Stimulated activated CD4-positive, alpha-beta T cell treated with anti-CD3 and anti-CD28 coated beads, TNF-alpha, amount 100 ng/mL, for 24 hours (primary cell): ENCODE measurements at places on chromosomes 5 and 9.

GRCh38 chr9:126707083-126707482, 93.4 kb downstream of the LMX1B start:
- DNase-seq, result no peak

DNA sequence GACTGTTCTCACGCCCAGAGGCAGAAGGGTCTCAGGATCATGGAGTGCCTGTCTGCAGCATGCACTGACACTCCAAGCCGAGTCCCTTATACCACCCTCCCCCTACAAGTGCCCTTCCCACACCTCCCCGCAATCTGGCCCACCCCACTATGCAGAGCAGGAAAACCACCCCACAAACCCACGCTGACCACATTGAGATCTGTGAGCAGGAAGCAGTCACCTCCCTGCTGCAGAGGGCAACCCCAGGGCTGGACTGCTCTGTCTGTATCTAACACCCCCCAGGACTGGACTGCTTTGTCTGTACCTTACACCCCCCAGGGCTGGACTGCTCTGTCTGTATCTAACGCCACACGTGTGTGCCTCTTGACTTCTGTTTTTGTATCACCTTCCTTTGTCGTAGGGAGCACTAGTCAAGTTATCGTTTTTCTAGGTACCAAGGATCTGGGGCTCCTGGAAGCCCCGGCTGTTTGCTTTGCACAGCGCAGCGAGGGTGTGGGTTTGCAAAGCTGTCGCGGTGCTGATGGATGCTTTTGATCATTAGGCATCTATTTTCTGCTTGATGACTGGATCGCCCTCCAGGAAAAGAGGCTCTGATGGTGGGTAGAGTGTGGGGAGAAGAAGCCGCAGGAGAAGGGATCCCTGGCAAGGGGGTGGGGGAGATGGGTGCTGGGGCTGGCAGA, 21.5 kb downstream of the OLFM1 start:
- no peak for DNase-seq

DNA sequence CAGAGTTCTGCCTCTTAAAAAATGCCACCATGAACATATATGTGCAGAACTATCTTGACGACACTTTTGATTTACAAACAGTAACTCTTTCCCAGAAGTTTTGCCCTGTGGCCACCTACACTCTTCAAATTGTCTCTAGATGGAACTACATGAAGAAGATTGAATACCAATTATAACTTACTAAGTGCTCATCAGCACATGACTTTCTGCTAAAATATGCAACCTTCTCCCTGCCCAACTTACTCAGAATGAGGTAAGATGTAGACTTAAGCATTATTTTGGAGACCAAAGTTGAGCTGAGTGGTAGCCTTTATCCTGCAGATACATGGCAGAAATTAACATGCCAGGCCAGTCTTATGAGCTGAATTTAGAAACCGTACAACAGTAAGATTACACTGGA, 105.4 kb downstream of the SEMA5A start:
- DNase-seq, result no peak

GRCh38 chr5:10578293-10578665, 14.4 kb downstream of the ANKRD33B start:
- DNase-seq, result no peak

GRCh38 chr5:30069441-30070263, 1123.8 kb upstream of the CDH6 start:
- DNase-seq, result no peak

GRCh38 chr9:120941046-120941770, 14.6 kb upstream of the TRAF1 start:
- DNase-seq, result no peak

- DNase-seq, result no peak
These were observed 120.3 kb downstream of the INVS start for GRCh38 chr9:100219347-100219746.

GRCh38 chr5:55316837-55317236, 9.0 kb downstream of the MTREX start:
- no peak for DNase-seq

DNA sequence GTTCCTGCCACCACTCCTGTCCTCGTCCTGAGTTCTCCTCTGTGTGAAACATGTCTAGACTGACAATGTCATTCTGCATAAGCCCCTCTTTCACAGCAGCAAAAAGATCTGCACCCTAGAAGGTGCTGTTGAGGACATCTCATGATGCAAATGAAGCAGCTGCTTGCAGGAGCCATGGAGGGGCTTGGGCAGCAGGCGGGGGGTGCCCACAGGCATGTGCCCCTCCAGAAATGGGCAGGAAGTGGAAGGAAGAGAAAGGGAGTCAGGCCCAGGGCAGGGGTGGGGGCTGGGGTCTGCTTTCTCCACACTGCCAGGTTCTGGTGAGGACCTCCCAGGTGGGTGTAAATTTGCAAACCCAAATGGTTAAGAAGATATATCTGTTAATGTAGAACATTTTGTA, 54.5 kb upstream of the KCNMB1 start:
- no peak for DNase-seq

GRCh38 chr5:133420440-133421301, 191.7 kb downstream of the FSTL4 start:
- DNase-seq, result no peak

- DNase-seq, result no peak
These were observed 629.3 kb downstream of the ANXA1 start for GRCh38 chr9:73780916-73781315.

- DNase-seq, result no peak
These were observed 71.9 kb downstream of the MAP1B start for GRCh38 chr5:72179028-72179815.

GRCh38 chr9:88725300-88726019, 190.5 kb downstream of the NXNL2 start:
- no peak for DNase-seq

DNA sequence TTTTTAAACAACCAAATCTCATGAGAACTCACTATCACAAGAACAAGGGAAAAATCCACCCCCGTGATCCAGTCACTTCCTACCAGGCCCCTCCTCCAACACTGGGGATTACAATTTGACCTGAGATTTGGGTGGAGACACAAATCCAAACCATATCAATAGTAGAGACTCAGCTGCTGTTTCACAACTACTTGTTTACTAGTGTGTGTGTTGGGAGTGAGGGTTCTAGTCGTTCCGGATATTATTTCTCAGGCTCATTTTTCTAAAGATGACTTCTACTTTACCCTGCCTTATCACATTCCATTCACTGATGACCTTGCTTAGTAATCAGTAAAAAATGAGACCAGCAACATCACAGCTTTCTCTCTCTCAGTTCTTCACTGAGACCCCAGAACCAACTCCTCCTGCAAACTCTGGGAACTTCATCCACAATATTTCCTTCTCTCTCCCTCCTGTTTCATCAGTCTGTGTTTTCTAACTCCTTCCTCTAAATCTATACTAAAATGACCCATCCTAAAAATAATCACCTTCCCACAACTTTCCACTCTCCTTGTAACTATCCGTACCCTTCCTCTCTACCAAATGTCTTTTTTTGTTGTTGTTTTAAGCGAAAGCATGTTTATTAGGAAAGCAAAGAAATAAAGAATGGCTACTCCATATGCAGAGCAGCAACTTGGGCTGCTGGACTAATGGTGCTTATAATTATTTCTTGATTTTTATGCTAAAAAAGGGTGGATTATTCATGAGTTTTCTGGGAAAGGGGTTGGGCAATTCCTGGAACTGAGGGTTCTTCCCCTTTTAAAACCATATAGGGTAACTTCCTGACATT, 121.5 kb upstream of the SPRY4 start:
- DNase-seq, result no peak

DNA sequence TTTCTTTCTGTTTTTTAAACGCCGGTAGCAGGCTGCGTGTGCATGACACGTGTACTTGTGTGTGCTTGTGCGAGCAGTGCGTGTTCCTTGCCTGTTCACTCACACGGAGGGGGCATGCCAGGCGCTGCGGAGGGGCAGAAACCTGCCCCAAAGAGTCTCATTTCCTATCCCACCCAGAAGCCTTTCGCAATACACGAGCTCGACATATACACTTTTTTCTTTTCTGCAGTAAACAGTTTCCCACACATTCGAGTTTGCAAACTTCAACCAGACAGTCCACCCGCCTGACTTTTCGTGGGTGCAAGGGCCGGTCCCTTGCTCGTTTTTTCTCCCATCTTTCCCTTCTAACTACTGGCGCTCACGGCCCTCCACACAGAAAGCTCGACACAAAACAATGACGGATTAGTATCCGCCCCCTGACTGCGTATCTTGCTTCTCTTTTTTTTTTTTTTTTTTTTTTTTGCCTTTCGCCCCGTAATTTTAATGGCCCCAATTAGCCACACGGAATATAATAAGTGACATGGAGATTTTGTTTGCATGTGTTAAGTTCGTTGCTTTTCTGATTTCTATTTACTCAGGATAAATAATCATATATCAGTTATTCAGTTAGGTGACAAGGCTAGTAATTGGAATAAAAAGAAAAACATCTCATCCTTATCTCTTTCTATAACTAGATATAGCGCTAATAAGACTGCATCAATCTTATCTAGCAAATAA, 5.3 kb upstream of the OTP start:
- DNase-seq, result no peak

GRCh38 chr5:170393235-170393634, 4.1 kb upstream of the KCNMB1 start:
- peak; percentile 9 for DNase-seq
